B cell (primary cell): ENCODE measurements at places on chromosomes 2 and 18. TPM values are rescaled to one million over a fixed set of nuclear protein-coding genes. Genes with fewer than 3 reads are reported as not detected.

SLC23A3 gene
- 15.2 and 16.6 TPM in 2 replicates for total RNA-seq

IKZF2 gene
- 49.1 and 49.3 TPM in 2 replicates for total RNA-seq

DNA sequence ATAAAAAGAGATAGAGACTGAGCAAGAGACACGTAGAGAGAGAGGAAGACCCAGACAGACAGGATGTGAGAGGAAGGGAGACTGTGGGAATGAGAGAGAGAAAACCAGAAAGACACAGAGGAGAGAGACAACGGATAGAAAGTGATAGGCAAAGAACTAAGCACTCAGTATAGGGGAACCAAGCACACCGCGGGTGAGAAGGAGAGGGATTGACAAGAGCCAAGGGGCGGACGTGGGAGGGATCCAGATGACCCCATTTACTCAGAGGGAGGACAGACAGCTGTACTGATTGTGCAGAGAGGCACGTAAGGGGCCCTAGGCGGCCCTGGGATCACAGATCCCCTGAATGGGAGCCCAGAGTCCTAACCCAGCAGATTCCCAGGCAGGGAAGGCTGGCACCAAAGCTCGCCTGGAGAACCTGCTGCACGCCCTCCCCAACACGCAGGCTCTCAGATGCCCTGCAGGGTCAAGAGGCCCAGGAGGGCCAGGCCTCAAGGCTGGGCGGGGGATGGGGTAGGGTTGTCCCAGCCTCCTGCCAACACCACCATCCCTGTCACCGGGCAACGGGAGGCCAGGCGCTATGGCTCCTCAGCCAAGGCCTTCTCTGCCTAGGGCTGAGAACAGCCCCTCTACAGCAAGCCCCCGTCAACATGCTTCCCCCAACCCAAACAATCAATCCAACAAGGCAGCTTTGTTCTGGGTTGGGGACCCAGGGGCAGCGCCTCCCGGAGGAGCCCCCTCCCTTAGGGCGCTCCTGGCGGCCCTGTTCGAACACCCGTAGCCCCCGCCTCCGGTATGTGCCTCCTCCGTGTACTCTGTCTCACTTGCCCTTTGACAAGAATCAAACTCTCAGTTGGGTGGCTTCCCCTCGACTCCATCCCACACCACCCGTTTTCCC, 579 bp downstream of the LOXL3 start:
- peaks cover 45% of the 10 kb centered on the region for H3K4me1 ChIP-seq
- peaks cover 22% of the 10 kb centered on the region for H3K27me3 ChIP-seq
- peak; percentile 35 for DNase-seq

DNA sequence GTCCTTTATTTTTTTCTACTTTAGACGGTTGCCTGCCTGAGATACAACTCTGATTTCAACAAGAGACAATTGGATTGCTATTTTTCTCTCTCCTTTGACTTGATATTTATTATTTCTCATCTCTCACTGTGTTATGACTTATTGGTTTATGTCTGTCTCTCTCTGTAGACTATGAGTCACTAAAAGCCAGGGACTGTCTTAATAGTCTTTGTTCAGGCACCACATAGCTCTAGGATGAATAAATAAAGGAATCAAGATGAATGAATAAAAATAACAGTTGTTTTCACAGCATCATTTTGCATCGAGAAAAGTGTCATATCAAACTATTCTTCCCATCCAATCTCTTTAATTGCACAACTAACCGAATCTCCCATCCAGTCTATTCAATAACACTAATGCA, 31.4 kb upstream of the CD28 start:
- no peak overlapping the region for H3K4me3 ChIP-seq
- peaks cover 5% of the 10 kb centered on the region for H3K4me1 ChIP-seq
- no peaks in the 10 kb centered on the region for H3K36me3 ChIP-seq
- DNase-seq = no peak

- no peak overlapping the region for H3K27ac ChIP-seq
- peaks cover 72% of the 10 kb centered on the region for H3K36me3 ChIP-seq
- no peaks in the 10 kb centered on the region for H3K27me3 ChIP-seq
- H3K4me3 ChIP-seq = no peak overlapping the region
Observed at GRCh38 chr2:121377646-121378045, 92.6 kb upstream of the TFCP2L1 start.

RAB17 gene
- not detected in 2 replicates for total RNA-seq

DNA sequence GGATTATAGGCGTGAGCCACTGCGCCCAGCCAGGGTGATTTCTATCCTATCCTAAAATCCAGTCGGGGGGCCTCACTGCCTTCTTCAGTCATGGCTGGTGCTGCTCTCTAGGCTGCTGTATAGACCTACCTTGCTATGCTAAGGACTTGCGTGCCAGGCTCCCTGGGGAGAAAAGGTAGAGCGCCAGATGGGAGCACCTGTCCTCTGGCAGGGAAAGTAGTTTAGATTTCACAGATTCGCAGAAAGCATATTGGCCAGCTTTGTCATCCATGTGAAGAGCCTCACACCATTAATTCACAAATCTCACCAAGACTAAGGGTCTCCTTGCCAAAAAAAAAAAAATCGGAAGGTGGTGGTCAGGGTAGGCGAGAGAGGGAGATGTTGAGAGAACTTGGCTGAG, 217.6 kb downstream of the ATAD2B start:
- no peak overlapping the region for H3K4me3 ChIP-seq

DNA sequence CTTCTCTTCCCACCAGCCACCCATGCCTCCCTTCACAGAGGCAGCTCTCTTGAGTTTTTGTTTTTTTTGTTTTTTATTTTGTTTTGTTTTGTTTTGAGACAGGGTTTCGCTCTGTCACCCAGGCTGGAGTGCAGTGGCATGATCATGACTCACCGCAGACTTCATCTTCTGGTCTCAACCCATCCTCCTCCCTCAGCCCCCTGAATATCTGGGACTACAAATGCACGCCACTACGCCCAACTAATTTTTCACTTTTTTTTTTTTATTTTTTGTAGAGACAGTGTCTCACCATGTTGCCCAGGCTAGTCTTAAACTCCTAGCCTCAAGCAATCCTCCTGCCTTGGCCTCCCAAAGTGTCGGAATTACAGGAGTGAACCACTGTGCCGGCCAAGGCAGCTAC, 161.4 kb downstream of the TRABD2A start:
- no peak overlapping the region for H3K4me3 ChIP-seq
- H3K27me3 ChIP-seq = no peaks in the 10 kb centered on the region
- H3K27ac ChIP-seq = no peak overlapping the region
- no peaks in the 10 kb centered on the region for H3K36me3 ChIP-seq
- DNase-seq = no peak

GRCh38 chr2:77457665-77458064, 64.5 kb downstream of the LRRTM4 start:
- H3K36me3 ChIP-seq = no peaks in the 10 kb centered on the region
- H3K27me3 ChIP-seq = no peaks in the 10 kb centered on the region
- no peak overlapping the region for H3K27ac ChIP-seq
- H3K4me3 ChIP-seq = no peak overlapping the region
- no peak for DNase-seq

DNA sequence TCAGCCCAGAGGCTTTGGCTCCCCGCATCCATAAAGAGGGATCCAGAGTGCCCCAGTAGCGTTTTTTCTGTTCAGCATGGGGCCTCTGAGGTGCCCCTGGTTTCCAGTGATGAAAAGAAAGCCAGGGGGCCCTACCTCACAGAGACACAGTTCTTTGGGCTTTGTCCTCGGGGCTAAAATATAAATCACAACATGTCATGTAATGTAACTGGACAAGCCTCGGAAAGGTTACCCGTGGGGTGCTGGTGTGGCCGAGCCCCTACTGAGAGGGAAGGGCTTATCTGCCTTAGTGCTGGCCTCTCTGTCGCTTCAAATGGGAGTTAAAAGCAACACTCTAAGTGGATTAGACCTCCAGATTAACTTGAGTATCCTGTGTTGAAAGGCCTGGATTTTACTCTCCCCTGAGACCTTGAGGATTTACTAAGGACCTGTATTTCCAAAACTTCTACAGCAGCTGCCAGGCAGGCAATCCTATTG, 251.6 kb upstream of the APCDD1 start:
- no peaks in the 10 kb centered on the region for H3K36me3 ChIP-seq
- H3K27me3 ChIP-seq = peaks cover 3% of the 10 kb centered on the region
- no peak for DNase-seq
- H3K4me3 ChIP-seq = no peak overlapping the region
- no peak overlapping the region for H3K27ac ChIP-seq

DNA sequence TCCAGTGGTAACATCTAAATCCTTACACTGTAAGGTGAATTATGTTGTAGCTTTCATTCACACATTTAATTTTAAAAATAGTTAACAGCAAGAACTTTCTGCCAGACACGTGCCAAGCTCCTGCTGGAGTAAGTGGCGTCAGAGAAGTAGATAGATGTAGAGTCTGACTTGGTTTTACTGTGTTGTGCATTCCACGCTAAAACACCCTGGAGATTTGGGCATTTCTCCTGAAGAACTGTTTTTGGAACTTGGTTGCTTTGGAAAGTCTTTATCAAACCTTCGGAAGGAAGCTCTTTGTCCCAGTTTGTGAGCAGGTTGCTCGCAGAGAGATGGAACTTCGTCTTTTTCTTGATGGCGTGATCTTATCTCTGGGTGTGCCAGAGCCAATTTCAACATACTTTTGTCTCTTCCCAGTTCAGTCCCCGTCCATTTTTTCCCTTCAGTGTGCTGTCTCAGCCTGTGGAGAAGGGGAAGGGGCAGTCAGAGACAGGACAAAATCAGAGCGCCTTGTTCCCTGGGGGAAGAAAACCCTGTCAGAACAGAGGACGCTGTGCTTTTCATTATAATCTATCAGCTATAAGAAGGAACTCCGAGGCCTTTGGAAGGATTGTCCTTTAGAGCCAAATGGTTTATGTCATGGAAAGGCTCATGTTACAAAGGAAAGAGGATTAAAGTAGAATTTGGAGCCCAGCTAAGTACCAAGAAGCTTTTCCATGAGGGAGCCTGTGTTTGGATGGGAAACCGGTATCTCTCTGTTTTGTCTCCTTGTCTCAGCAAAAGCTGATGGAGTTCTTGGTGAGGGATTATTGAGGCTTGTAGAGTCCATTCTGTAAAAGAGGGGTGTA, 18.9 kb downstream of the GRHL1 start:
- H3K27ac ChIP-seq = no peak overlapping the region
- H3K4me1 ChIP-seq = peaks cover 8% of the 10 kb centered on the region
- H3K4me3 ChIP-seq = no peak overlapping the region

DNA sequence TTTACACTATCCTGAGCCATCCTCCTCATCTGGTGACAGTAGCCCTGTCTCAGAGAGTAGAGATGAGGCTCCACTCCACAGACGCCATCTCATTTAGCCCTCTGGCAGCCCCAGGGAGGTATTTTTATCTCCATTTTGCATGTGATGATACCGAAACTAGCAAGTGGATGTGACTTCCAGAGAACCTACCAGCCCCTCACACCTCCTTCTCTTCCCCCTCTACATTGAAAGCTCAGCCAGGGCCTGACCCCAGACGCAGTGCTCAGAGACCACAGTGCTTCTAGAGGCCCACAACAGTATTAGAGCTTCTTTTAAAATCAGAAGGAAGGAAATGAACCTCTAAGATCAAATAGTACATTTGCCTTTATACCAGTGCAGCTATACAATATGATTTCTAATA, 8.3 kb downstream of the GYPC start:
- H3K36me3 ChIP-seq = peaks cover 21% of the 10 kb centered on the region
- peaks cover 59% of the 10 kb centered on the region for H3K4me1 ChIP-seq
- peak overlapping the region; percentile 2 for H3K4me3 ChIP-seq
- H3K27ac ChIP-seq = peak overlapping the region; percentile 19
- H3K27me3 ChIP-seq = no peaks in the 10 kb centered on the region

DNA sequence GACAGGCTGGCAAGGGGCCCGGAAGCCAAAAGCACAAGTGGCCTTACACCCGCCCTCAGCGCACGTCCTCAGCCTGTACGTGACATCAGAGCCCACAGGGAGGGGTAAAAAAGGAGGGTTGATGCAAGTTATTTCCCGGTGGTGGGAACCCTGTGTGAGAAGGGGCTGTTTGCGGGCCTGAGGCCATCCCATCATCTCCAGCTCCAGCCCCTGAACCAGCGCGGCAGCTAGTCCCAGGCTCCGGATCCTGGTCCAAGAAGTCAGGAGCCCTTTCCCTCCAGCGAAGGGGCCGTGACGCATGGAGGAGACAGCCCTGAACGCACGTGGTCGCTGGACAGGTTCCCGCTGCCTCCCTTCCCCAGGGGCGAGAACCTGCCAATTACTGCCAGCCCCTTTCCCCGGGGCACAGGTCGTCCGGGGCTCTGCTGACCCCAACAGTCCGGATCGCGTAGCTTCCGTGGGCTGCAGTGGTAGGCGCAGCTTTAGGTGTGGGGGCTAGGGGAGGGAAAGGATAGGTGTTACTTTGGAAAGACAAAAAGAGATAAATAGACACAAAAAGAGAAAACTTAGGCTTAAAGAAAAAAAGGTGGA, 1.3 kb upstream of the LRP2 start:
- peak; percentile 64 for DNase-seq
- H3K4me1 ChIP-seq = peaks cover 33% of the 10 kb centered on the region
- H3K36me3 ChIP-seq = no peaks in the 10 kb centered on the region

ABCB11 gene
- not detected in 2 replicates for total RNA-seq

- no peak for DNase-seq
- H3K27ac ChIP-seq = no peak overlapping the region
- H3K4me3 ChIP-seq = no peak overlapping the region
- no peaks in the 10 kb centered on the region for H3K36me3 ChIP-seq
Observed at GRCh38 chr2:85213901-85214512, 80.8 kb downstream of the TCF7L1 start.
